Midbrain (tissue), 1 donor: ENCODE measurements at places on chromosomes 16 and 17.

GRCh38 chr16:75727221-75727620 lies 931 bp upstream of the CPHXL start:
- no peak for DNase-seq

DNA sequence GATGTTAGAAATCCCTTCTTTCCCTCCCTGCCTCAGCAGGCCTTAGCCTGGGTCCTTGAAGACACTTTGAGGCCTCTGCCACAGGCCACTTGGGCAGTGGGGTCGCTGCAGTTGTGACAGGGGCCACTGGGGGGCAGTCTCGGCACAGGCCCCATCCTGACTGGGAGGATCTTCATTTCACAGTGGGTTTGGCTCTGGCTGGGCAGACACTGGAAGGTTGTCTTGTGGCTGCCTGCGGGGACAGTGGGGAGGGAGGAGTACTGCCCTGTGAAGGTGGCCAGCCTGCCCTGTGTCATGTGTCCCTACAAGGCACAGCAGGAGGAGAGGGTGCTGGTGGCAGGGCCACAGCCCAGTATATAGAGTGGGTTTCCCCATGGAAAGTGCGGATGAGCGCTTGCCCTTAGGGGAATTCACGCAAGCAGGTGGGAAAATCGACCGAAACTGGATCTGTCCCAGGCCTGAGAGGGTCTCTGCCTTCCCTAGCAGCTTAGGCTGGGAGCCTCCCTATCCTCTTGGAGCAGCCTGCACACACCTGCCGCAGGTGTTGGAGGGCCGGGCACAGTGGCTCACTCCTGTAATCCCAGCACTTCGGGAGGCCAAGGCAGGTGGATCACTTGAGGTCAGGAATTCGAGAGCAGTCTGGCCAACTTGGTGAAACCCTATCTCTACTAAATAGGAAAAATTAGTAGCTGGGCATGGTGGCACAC lies 28.8 kb downstream of the GINS2 start:
- DNase-seq = peak; percentile 75

GRCh38 chr17:80358131-80358530 lies 56.8 kb upstream of the ENDOV start:
- DNase-seq = no peak

DNA sequence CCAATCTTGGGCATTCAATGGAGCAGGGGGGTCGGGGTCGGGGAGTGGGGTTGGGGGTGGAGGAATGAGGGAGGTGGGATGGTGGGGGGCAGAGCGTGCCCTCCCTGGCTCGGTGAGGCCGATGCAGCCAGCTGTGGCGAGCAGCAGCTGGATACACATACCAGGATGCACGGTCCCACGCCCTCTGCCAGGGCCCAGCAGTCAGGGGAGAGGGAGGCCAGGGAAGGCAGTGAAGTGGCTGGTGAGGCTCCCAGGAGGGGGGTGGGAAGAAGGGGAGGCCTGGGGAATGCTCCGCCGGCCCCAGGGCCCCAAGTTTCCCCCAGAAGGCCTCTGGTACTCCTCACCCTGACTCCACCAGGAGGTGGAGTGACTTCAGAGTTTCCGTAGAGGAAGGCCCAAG lies 77.6 kb upstream of the LHX1 start:
- DNase-seq = no peak

GRCh38 chr17:78236362-78237127 lies 5.1 kb downstream of the TMEM235 start:
- no peak for DNase-seq

DNA sequence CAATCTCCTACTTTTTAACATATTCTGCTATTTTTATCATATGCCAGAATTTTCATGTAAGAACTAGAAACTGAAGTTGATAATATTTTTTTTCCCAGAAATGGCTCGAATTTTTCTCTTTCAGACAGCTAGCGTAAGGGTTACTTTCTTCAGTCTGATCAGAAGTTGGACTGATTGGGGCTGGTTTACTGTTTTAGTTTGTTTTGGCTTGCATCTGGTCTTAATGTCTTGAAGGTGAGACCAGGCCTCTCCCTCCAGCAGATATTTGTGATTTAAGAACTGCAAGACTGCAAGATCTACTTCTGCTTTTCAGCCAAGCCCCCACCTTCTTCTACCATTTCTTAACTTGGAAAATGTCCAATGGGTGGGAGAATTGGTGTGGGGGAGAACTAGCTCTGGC lies 266.4 kb downstream of the HAPSTR1 start:
- DNase-seq = no peak

- DNase-seq = no peak
Observed at GRCh38 chr17:65670667-65671371, 109.4 kb upstream of the AXIN2 start.

DNA sequence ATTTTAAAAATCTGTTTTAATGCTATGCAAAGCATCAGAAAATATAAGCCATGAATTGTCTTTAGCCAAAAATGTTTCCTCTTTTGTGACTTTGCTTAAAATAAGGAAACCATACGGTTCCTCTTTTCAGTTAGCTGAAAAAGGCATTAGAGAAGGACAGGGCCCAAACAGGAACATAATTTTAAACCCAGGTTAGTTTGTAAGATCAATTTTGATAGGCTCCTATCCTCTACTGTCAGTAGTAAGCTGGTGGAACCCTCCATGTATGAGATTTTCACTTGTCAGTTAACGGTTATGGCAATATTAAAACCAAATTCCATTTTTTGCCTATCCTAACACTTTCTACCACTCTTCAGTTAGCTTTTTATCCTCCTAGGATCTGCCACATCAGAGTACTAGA lies 4.3 kb downstream of the EVI2B start:
- DNase-seq = no peak

GRCh38 chr17:43779145-43780125 lies 658 bp upstream of the DUSP3 start:
- no peak for DNase-seq

- DNase-seq = no peak
Observed at GRCh38 chr17:43536236-43536992, 9.7 kb downstream of the ETV4 start.

- no peak for DNase-seq
Observed at GRCh38 chr17:49577963-49578362, 2.3 kb downstream of the NXPH3 start.

GRCh38 chr17:2710803-2711607 lies 559 bp downstream of the CLUH start:
- DNase-seq = no peak

DNA sequence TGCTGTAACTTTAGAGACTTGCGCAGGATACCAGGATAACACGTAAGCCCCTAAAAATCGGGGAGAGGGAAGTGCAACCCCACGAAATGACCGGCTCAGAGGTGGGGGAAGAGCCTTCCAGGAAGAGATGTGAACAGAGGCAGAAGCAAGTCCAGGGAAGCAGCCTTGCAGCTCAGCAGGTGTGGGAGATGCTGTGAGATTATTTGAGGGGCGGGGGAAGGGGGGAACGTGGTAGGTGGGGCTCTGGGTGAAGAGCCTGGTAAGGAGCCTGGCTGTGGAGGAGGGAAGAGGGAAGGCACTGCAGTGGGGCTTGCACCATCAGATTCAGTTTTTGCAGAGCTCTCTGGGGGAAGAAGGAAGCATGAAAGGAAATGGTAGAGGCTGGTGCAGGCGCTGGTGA lies 95.4 kb upstream of the CACNG5 start:
- no peak for DNase-seq

- no peak for DNase-seq
Observed at GRCh38 chr16:78972006-78972405, 628.5 kb downstream of the MAF start.

GRCh38 chr16:16017812-16018211 lies 68.4 kb downstream of the ABCC1 start:
- no peak for DNase-seq

GRCh38 chr16:58105631-58106030 lies 23.6 kb downstream of the CFAP20 start:
- DNase-seq = no peak

GRCh38 chr17:45371414-45372324 lies 54.8 kb upstream of the MAP3K14 start:
- DNase-seq = peak; percentile 13

DNA sequence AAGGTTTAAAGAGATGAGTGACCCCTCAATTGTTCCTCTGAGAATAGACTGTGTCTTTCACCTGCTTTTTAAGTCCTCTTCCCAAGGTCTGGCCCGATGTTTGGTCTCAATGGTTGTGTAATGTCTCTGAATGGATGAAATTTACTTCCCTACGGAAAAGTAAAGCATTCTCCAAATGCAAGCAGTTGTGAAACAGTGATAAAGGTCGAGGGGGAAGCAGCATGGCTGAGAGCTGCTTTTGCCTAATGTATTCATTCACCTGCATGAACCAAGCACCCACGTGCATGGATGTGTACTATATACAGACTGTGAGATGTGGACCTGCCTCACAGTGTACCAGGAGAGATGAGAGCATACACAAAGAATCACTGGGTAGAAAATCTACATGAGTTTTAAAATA lies 11.4 kb downstream of the MRPS23 start:
- DNase-seq = no peak

GRCh38 chr16:73846356-73846755 lies 450.3 kb upstream of the PSMD7 start:
- peak; percentile 30 for DNase-seq

DNA sequence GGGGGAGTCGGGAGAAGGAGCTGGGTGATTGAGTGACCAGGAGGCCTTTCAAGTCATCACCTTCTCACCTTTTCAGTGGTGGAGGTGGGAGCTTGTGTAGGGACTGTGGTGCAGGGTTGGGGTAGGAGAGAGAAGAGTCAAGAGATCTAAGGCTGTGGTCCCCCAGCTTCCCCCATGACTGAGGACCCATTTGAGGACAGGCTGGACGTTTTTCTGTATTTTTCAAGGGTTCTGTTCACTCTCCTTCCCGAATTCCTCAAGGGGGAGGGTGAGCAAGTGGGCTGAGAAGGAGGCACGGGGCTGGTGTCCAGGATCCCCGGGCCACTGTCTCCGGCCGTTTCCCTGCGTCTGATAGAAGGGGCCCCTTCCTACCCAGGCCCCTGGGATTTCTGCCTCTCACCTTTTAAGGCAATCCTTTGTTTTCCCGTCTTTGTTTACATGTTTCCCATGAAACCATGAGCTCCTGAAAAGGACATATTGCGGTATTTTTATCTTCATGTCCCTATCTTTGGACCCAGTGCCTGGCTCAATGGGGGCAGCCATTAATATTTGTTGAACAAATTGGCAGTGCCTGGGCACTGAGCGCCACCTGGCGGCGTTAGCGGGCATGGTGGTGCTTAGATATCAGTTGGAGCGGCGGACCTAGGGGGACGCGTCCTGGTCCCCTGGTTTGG lies 9.2 kb upstream of the CD300A start:
- peak; percentile 86 for DNase-seq

GRCh38 chr16:23519282-23519681 lies 9.0 kb upstream of the GGA2 start:
- DNase-seq = no peak

DNA sequence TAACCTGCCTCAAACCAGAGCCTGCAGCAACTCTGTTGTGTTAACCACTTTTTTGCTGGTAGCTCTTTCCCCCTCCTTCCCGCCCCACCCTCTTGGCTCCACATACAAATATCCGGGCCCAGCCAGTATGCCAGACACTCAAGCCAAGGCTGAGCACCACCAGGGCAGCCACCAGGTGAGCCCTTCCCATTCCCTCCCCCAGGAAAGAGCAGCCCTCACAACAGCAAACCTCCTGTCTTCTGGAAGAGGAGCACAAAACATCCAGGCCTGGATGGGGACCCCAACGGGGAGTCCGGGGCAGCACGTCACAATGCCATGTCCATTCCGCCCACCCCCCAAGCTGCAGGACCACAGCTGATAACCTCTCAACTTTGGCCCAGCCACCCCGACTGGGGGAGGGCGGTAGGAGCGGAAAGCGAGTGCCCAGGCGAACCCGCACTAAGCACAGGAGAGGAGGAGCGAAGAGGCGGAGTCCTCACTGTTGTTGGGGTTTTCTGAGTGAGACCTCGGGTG lies 757 bp downstream of the ORMDL3 start:
- no peak for DNase-seq

DNA sequence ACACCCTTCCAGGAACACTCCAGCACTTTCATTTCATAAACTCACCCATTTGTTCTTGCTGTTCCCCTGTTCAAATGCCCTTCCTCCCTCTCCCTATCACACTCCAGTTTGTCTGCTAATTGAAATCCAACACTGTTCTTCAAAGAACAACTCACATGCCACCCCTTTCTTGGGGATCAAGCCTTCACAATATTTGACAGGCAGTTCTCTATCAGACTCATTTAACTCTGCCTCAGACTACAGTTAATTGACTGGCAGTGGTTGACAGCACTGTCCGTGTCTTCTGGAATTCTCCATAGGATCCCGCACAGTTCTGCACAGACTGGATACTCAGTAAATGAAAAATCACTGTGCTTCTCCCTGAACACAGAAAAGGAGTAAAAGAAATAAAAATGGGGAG lies 87.8 kb downstream of the PMP22 start:
- DNase-seq = no peak

GRCh38 chr16:88893127-88893968 lies 26.9 kb upstream of the PABPN1L start:
- no peak for DNase-seq

DNA sequence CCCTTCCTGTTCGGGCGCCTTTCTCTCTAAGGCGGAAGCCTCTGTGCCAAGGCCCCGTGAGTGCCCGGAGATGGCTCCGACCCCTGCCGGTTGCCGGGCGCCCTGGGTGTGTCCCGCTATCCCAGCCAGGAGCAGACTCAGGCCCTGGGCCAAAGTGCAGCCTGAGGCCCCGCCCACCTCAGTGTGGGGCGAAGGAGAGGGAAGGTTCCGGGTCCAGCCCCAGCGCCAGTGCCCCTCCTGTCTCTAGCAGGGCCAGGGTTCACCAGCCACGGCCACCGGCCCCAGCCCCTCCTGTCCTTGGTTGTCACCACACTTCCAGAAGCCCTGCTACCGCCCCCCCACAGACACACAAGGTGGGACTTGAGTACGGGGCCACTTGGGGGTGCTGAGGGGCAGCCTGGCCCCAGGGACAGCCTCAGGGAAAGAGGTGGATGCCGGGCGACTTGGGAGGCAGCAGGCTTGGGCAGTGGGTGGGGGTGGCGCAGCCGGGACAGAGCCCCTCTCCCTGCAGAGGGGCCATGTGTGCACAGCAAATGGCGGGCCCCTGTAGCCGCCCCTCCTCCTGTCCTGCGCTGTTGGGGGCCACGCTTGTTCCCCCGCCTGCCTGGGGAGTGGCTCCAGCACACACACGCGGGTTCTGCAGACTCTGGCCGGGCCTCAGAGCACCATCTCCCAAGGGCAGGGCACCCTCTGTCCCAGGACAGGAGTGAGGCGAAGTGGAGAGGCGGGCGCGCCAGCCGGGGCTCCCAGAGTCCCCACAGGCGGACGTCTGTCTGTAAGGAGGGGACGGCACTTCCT lies 6.0 kb downstream of the C1QTNF8 start:
- no peak for DNase-seq

GRCh38 chr17:8867361-8867981 lies at the start of gene PIK3R6:
Gene PIK3R6, minus strand, starts transcription at chr17:8867674. Its CDS starts 17,880 bp downstream, at chr17:8849794.
- DNase-seq = peak; percentile 2

DNA sequence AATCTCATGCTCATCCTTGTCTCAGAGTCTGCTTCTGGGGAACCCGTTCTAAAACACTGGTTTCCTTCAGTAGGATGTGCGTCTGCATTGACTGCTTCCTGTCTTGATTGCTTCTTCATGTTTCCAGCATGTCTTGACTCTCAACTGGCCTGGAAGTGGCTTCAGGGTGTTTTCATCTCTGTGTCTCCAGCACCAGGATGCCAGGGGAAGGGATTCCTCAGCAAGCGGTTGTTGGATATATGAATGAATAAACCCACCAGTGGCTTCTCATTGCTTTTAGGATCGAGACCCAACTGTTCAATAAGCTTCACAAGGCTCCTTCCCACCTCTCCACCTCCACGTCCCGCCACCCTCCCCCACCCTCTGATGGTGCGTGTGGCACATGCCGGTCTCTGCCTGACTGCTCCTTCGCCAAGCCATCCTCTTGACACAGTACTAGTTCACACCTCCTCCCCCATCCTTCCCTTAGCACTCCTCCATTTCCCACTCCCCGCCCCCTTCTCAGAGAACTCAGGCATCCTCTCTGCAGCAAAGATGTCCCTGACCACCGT lies 14.1 kb upstream of the TNS4 start:
- DNase-seq = no peak
